Activated T-helper 1 cell treated with anti-CD3 and anti-CD28 coated beads, Interleukin-2, amount 50 U/mL, for 16 hours (primary cell): ENCODE measurements at places on chromosomes 6 and 20.

DNA sequence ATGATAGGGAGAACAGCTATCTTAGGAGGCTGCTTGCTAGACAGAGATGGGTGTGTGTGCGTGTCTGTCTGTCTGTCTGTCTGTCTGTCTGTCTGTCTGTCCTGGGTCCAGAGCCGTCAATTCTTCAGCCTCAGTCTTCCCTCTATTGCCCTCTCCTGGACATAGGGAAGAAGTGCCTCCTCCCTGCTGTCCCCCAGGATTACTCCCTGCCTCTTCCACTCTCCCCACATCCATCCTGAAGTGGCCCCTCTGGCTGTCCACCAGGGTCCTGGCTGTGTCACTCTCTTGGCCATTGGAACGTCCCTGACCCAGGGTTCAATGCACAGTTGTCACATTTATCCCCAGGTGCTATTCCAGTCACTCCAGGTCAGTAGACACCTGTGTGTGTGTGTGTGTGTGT, 10.2 kb downstream of the TREML2 start:
- no peak for DNase-seq

DNA sequence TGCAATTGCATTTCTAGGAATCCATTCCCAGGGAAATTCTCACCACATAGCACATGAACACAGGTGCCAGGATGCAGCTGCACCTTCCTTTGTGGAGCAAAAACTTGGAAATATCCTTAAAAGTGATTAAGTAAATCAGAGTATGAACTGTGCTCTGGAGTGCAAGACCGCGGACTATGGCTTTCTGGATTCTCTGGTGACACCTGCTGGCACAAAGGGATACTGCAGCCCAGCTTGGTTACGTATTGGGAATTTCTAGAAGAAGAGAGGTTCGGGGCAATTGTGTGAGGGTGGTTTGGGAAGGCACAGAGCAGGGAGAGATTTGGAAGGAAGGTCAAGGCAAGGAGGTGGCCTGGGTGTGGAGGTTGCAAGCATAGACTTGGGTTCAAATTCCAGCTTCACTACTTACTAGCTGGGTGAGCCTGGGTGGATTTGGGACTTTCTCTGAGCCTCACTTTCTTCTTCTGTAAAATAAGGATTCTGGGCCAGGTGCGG, 15.9 kb upstream of the PEDS1 start:
- peak; percentile 76 for DNase-seq

DNA sequence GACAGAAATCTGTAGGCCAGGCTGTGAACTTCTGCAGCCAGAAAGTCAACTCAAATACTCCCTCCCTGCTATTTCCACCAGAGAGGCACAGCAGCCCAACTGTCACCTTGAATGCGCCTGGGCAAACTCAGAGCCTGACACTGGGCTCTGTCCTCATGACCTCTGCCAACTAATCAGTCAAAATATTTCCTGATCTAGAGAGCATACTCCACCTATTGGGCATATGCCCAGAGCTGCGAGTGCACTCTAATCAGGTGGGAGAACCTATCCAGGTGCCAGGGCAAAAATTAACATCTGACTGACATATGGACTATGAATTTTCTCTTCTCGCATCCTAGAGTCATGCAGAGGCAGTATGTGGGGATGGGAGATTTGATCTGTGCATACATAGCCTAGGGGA, 406.3 kb upstream of the RUNX2 start:
- DNase-seq, result no peak

DNA sequence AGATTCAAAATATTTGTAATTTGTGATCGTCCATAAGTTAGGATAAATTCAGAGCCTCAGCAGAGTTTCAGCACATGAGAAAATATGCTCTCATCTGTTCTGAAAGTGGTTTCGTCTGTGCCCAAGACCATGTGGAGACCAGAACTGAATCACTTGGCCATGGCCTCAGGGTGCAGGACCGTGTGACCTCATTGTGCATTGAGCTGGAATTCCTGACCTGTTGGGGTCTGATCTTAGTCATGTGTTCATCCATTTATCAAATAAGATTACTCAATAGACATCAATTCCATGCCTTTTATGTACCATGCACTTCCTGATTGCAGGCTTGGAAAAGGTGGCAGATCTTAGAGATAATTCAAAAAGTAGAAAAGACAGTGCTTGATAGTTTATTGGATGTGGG, 680.5 kb downstream of the QKI start:
- DNase-seq, result no peak

GRCh38 chr6:150535151-150535804, 64.4 kb upstream of the PLEKHG1 start:
- DNase-seq, result no peak

DNA sequence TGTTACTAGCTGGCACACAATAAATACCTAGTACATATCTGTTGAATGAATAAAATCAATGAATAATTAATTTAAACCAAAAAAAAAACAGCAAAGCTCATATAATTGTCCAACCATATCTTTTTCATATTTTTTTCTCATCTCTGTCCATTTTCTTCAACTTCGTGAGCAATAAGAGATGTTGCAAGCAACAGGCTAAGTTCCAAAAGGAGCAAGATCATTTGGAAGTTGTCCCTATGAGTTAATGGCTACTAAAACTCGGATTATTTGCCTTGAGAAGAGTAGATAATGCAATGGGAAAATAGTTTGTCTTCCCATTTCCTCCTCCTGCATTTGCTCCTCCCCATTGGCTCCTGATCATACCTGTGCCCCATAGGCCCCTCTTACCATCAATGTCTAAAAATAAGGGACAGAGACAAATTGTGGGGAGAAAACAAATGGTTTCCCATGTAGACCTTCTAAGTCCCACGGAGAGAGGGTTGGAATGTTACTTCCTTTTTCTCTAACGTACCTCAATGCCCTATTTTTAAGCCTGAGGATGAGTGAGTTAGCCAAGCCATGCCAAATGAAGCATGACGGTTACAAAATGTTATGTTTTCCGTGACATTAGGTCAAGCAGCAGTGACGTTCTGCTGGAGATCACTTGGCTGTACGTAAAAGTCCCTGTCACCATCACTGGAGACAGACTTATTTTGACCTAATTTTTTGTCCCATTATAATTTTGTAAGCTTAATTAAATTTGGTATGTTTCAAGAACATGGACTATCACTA, 217.3 kb upstream of the PREP start:
- DNase-seq, result no peak

GRCh38 chr6:167858842-167859664, 32.3 kb downstream of the AFDN start:
- no peak for DNase-seq

DNA sequence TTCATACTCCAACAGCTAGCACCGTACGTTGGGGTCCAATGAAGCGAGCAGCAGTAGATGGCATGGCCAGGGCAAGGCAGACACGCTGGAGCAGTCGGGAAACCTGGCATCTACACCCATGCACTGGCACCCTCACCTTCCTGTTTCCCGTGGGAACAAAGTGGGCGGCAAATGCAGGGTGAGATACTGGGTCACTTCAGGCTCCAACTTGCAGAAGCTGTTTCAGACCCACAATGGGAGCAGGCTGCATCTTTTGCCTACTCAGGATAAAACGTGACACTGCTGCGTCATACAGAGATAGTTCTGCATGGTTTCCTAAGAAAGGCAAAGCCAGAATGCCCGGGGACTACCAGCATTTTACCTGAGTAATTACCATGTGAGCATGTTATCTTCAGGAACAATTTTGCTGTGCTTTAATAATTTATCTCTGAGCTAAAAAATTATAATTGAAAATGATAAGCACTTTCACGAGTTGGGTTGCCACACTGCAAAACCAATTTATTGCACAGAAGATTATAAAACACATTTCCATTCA, 10.9 kb upstream of the CD93 start:
- DNase-seq, result no peak

GRCh38 chr20:38624084-38624483, 22.5 kb downstream of the ARHGAP40 start:
- no peak for DNase-seq

DNA sequence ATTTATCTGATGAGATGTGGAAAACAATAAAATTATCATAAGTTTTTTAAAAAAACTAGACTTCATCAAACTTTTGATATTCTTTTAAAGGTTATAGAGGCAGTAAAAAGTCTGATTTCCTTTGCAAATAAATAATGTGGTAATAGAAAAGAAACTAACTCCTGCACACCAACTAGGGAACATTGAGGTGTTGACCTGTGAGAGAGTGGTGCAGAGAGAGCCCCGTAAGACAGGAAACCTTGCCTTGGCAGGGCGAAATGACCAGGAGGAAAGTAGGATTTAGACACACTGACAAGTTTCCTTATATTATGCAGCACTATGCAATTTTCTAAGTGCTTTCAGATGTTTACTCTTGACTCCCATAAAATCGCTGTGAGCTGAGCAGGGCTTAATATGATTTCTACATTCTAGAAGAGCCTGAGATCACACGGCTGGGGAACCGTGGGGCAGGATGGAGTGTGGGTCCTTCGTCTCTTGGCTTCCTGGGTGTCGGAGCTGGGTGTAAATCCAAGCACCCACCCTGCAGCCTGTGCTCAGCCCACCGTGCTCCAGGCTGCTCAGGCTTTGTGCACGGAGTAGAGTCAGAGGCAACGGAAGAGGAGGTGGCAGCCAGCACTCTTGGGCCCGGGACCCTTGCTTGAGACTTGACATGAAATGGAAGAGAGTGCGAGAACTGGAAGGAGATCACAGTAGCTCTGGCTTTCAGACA, 61.3 kb upstream of the FOXQ1 start:
- no peak for DNase-seq

GRCh38 chr6:8743170-8743745, 307.9 kb upstream of the SLC35B3 start:
- DNase-seq, result no peak

GRCh38 chr6:12710921-12711320, 5.6 kb upstream of the PHACTR1 start:
- DNase-seq, result no peak

GRCh38 chr6:160934157-160934556, 57.4 kb upstream of the MAP3K4 start:
- DNase-seq, result no peak

DNA sequence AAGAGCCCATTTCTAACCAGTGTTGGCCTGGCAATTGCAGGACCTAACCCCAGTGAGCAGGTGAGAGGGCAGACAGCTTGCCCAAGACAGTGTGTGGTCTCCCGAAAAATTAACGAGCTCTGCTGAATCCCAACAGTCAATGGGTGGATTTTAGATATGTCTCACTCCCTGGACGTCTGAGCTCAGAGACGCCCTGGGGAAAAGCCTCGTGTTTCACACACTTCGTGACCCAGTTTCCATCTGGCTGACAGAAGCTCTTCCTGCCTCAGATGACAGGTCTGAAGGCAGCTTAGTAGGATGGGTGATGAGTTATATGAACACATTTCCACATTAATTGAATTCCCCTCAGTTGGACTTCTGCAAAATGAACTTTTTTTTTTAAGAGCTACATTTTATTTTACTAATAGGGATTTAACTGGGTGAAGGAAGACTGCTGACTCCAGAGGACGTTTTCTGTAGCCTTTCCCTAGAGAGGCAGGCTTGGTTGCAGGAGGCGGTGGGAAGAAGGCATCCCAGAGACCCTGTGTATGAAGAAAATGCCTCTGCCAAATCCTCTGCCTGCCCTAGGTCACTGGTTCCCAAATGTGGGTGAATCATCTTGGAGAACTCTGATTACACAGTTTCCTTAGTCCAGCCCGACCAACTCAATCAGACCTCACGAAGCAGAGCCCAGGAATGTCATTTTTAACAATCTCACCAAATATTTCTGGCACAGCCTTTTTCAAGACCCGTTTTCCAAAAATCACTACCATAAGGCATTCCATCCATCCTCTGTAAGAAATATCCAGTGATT, 71.7 kb upstream of the LY86 start:
- no peak for DNase-seq

- DNase-seq, result no peak
Measured at GRCh38 chr20:37796121-37796520, 102.3 kb downstream of the CTNNBL1 start.

GRCh38 chr6:119084784-119085183, 6.3 kb upstream of the FAM184A start:
- DNase-seq, result no peak

DNA sequence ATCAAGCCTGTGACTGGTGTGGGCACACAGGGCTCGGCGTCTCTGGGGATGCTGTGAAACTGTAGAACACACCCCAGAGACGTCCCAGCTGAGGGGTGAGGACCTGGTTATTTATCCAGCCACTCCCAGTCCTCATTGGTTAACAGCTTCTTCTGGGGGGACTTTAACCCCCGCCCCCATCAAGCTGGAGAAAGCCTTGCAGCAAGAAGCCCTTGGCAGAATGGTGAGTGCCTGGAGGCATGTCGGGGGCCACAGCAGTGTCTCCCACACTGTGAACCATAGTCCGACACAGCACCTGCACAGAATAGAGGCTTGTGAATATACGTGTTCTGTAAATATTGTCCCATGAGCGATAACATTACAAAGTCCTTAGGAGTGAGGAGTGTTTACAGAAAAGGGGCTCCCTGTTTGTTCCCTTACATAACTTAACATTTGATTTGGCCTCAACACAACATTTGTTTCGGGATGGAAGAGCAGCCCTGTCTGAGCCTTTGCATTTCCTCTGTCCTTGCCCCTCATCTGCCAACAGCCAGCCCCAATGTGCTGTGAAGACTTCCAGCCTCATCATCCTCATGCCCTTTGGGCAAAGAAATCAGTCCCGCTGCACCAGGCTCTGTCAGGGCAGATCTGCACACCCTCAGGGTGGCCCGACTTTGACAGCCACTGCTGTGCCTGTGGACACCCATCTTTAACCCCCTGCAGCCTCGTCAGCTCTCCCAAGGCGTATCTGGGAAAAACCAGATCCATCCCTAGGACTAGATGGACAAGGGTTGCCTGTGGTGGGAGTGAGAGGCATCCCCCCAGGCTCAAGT, 2.2 kb upstream of the RRBP1 start:
- DNase-seq, result no peak

DNA sequence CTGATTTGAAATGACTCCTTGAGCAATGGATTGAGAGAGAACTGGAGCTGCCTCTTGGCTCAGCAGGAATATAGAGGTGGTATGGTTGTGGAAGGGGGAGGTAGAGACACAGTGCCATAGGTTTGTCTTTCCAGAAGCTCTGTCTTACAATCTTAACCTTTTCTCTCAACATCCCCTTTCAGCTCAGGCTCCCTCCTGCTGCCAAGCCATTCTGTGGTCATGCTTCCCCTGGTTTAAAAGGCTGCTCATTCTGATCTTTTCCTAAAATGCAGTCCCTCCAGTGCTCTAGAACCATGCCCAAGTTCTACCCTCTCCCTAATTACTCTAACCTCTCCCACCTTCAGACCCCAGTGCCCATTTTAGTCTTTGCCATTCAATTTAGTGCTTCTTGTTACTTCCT, 517.9 kb upstream of the MARCKS start:
- DNase-seq, result no peak

- DNase-seq, result no peak
Measured at GRCh38 chr6:4948781-4949450, 54.9 kb downstream of the RPP40 start.

DNA sequence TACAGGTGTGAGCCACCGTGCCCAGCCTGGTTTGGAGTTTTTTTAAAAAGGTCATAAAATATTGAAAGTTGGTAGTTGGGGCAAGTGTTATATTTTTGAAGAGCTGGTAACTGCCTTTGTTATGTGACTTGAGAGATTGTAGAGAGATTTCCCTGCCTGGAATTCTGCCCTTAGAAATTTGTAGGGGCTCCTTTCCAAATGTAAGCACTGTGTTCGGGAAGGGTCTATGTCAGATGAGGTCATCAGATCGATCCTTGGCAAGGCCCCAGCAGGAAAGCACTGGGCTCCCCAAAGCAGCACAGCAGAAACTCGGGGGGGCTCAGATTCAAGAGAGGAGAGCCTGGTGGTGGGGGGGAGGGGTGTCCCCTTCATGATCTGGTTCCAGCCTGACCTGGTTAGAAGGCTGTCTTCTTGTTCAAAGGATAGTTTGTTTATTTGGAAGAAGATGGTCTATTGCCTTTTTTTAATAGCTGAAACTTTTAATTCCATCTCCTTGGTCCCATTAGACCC, 220.2 kb downstream of the UST start:
- no peak for DNase-seq

- no peak for DNase-seq
Measured at GRCh38 chr6:17450832-17451231, 57.4 kb downstream of the CAP2 start.
